Activated CD4-positive, alpha-beta T cell treated with anti-CD3 and anti-CD28 coated beads, Interleukin-2, amount 50 U/mL, for 24 hours (primary cell): ENCODE measurements at places on chromosomes 12 and 14.

GRCh38 chr12:19304149-19304750 is 135.0 kb upstream of the AEBP2 start:
- DNase-seq: no peak

GRCh38 chr12:111211910-111212757 is 156.8 kb downstream of the PHETA1 start:
- no peak for DNase-seq

- peak; percentile 13 for DNase-seq
Measured at GRCh38 chr14:32702562-32702961, 236.1 kb upstream of the NPAS3 start.

GRCh38 chr12:21942377-21942703 is 1.1 kb upstream of the ABCC9 start:
- no peak for DNase-seq

DNA sequence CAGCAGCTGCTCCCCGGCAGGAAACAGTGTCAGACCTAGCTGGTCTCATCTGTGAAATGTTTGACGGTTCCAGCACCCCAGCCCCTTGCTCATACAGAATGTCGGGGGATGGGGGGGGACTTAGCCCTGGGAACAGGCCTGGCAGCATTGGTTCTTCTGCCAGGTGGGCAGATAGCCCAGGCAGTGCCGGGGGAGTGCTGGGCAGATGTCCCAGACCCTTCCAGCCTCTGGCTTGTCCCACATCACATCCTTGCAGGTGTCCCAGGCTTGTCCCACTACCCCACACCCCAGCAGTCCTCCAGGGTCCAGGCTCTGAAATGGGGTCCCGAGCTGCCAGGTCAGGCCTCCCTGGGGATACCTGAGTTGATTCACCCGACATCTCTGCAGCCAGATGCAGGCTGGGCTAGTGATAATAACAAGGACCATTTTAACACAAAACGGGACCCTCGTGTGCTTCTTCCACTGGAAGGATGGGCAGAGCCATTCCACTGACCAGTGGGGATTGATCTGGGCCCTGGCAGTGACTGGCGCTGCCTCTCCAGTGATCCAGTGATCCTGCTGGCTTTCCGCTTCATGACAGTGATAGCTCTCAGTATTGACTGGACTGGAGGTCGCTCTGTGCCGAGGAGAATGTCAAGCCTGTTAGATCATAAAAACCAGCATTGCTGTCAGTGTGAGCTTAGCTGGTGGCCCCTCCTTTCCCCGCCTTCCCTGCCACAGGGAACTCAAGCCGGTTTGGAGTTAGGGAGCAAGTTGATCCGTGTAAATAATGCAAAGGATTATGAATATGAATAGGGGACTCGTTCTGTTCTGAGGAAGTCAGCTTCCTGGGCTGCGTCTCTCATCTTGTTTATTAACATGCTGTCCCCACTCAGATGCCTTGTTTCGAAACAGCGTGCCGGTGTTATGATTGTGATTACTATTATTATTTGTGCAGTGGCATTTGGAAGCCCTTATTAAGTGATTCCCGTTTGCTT is 180.6 kb downstream of the AACS start:
- no peak for DNase-seq

DNA sequence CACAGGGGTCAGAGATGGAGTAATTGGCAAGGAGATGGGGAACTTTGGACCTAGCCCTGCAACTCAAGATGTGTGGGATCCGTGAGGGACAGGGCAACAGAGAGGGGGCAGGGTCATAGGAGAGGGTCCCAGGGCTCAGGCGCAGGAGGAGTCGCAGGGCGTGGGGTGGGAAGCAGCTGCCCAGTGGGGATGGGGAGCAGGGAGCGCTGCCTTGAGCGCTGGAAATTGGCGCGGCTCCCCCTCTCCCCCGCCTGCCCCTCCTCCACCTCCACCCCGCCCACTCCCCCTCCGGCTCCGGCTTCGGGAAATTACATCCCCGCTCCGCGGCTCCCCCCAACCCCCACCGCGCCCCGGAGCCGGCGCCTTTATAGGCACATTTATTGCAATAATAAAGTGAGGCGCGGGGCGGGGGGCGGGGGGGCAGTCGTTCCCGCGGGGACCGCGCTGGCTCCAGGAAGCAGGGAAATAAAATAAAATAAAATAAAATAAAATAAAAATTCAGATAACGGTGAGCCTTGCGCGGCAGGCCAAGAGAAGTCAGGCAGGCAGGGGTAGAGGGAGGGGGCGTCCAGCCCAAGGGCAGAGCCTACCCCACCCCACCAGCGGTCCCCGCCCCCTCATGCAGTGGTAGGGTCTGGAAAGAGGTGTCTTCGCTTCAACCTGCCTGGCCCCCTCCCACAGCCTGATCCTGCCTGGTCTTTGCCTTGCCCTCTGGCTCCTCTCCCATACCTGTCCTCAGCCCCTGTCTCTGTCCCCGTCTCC is 3.6 kb downstream of the NXPH4 start:
- DNase-seq: no peak

- DNase-seq: no peak
Measured at GRCh38 chr12:62720025-62720424, 214.9 kb downstream of the PPM1H start.

- DNase-seq: no peak
Measured at GRCh38 chr14:99327458-99328250, 55.7 kb upstream of the BCL11B start.

DNA sequence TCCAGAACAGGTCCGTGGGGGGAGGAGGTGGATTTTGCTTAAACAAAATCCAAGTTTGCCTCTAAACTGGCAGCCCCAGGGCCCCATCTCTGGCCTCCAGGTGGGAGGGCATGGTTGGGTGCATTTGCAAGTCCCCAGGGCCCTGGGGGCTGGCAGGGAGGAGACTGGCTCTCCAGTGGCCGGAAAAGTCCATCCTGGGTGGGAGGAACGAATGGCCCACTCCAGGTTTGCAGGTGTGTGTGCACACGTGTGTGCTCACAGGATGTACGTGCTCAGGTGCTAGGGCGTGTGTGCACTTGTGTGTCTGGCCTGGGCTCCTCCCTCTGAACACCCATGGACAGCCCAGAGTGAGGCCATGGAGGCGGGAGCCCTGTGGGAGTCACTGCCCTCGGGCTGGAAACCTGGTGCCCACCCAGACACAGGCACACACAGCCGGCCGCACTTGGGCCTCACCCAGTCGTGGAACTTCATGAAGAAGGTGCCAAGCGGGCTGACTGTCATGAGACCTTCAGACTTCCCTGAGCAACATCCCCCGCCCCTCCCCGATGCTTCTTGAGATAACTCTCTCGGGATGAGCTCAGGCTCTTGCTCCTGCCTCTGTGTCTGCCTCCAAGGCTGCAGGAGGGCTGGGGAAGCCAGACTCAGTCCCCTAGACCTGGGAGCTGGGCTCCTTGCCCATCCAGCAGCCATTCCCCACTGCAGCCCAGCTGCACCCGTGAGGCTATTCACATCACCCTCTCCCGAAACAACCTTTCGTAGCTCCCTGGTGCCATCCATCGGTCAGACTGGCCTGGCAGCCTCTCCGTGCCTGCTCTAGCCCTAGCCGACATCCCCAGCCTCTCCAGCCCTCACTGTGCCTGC is 9.4 kb downstream of the AHNAK2 start:
- no peak for DNase-seq

DNA sequence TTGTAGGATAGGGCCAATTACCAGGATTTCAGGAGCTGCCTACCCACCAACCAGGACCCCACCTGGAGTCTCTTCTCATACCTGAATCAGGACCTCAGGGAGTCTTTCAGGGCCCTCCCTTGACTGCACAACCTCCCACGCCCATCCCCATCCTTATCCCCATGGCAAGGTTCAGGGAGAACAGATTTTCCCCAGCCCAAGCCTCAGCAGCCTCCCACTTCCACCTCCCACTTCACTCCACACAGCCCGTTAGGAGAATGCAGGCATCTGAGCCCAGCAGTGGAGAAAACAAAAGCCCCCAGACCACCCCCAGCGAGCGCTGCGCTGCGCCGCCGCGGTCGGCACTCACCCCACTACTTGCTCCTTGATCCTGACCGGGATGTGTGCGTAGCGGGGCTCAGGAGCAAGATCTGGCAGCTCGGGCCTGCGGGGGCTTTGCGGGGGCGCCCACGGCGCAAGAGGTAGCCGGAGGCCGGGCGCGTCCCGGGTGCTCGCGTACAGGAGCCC is 1.4 kb downstream of the B4GALNT1 start:
- DNase-seq: no peak

DNA sequence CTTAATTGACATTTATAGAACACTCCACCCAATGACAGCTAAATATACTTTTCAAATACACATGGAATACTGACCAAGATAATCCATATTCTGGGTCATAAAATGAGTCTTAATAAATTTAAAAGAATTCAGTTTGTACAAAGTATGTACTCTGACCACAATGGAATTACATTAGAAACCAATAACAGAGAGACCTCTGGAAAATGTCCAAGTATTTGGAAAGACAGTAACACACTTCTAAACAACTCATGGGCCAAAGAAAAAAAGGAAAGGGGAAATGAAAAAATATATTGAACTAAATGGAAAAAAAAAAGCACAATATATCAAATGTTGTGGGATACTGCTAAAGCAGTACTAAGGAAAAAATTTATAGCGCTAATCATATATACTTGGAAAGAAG is 52.0 kb downstream of the CRACR2A start:
- no peak for DNase-seq

GRCh38 chr14:70086685-70087379 is 101.9 kb downstream of the SLC8A3 start:
- no peak for DNase-seq

DNA sequence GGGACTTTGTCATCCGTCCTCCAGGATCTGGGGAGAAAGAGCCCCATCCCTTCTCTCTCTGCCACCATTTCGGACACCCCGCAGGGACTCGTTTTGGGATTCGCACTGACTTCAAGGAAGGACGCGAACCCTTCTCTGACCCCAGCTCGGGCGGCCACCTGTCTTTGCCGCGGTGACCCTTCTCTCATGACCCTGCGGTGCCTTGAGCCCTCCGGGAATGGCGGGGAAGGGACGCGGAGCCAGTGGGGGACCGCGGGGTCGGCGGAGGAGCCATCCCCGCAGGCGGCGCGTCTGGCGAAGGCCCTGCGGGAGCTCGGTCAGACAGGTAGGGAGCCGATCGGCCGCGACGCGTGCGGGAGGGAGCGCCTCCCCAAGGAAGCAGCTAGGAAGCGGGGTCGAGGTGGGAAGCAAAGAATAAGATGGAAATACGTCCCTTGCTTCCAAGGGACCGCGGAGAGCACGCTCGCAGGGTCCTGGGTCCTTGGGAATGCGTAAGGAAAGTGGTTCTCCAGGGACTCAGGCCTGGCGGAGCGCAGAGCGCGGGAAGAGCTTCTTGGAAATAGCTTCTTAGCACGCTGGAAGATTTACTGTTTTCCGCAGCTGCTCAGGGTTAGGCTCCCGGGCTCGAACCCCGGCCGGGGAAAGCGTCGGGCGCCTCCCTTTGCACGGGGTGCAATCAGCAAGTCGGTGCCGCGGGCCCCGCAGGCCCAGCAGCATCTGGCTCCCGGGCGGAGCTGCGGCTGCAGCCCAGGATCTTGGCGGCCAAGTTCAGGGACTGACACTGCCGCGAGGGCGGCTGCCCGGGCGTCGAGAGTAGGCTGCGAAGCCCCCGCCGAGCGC is 457 bp downstream of the SOCS2 start:
- no peak for DNase-seq

DNA sequence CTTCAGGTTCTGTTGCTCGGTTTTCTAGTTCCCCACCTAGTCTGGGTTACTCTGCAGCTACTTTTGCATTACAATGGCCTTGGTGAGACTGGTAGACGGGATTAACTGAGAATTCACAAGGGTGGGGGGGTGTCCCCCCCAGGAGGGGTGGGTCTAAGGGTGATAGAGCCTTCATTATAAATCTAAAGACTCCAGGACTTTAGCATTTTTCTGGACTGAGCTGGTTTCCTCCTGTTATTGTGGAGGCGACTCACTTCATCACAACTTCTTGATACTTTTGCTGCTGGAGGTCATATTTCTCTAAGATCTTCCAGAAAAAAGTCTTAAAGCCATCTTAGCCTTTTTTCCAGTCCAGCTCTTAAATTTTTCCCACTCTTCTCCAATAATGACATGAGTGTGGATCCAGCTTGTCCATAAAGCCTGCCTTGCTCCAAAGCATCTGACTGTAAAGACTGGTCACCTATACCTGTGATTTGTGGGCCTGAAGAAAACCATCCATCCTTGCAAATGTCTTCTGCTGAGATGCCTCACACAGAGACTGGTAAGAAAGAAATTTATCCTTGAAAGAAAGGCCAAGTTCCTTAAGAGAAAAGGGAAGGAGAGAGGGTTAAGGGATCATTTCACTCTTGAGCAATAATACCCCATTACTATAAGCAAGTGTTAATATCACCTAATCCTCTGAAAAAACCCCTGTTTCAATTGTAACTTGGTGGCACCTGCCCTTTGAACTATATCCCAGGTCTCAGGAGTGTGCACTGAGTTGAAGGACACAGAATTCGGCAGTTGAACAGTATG is 19.7 kb upstream of the SLC2A14 start:
- no peak for DNase-seq

DNA sequence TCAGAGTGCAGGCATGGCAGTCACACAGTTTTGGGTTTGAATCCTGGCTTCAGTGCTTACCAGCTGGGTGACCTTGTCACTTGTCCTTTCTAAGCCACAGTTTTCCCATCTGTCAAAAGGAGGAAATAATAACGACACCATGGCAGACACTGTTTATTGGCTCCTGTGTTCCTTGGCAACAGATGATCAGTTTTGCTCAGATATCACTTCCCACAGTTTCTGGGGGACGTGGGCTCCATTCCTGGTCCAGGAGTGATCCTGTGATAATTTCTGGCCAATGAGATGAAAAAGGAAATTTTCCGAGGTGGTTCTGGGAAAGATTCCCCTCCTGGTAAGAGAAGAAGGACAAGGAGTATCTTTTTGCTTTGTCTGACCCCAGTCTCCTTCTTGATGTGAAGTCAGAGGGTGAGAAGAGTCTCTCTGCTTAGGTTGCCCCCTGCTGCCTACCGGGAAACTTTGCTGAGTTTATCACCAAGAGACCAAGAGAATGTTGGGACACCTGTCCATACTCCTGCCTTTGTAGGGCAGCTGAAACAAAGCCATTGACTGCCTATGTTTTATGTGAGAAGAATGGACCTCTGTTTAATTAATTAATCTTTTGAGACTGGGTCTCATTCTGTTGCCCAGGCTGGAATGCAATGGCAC is 178.9 kb upstream of the NRXN3 start:
- DNase-seq: no peak

- no peak for DNase-seq
Measured at GRCh38 chr14:24058260-24058950, 6.6 kb downstream of the CARMIL3 start.

DNA sequence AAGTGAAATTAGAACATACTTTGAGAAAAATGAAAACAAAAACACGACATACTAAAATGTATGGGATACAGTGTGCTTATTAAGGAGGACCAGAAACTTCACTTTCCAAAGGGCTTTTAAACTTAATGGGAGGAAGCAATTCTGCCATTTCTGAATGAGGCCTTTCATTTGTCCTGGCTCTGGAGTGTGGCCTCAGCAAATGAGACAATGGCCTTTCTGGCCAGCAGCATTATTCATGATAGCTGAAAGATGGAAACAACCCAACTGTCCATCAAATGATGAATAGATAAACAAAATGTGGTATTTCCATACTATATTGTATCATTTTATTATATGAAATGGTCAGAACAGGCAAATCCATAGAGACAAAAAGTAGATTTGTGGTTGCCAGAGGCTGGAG is 338.6 kb downstream of the CEP128 start:
- no peak for DNase-seq
